ENCODE measurements at places on chromosomes 7 and 10.
A peak's percentile ranks its signal among the peaks of the same experiment; 100 is the strongest.

GRCh38 chr7:20561908-20562307 is 53.6 kb upstream of the ABCB5 start:
- no peak for DNase-seq

- no peak for DNase-seq
These were observed 32.9 kb upstream of the CXCL12 start for GRCh38 chr10:44417761-44418160.

GRCh38 chr7:39667341-39667923 is 44.1 kb downstream of the RALA start:
- DNase-seq, result no peak

DNA sequence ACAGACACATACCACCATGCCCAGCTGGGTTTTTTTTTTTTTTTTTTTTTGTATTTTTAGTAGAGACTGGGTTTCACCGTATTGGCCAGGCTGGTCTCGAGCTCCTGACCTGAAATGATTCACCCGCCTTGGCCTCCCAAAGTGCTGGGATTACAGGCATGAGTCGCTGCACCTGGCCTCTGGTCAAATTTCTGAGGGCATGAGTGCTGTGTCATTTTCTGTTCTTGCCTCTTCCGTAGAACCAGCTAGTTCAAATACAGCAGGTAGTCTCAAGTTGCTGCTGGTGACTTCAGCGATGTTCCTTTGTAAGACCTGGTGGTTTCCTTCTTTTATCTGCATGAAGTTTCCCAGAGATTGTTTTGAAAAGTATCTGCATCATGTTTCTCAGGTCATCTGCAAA is 134.8 kb upstream of the SHH start:
- DNase-seq, result no peak

DNA sequence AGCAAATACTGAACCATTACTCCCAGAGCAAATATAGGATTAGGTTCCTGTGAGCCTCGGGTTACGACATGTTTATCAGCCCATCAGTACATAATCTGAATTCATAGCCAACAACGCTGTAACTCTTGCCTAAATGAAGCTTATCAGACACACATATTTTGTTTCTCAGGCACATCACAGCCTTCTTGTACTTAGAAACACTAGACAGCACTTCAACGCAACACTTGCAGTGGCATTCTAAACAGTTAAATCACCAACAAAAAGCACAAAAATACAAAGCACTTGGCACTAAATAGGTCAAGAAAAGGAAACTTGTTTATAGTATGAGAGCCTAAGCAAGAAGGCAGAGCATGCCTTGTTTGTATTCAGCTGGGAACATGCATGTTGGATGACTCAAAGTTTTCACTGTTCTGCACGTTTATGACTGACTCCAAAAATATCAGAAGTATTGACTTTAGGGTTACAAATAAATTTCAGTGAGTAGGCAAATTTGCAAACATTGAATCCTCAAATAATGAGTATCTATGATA is 75.0 kb downstream of the VPS50 start:
- DNase-seq, result no peak

- no peak for DNase-seq
These were observed 80.3 kb downstream of the MICU1 start for GRCh38 chr10:72545546-72545945.

DNA sequence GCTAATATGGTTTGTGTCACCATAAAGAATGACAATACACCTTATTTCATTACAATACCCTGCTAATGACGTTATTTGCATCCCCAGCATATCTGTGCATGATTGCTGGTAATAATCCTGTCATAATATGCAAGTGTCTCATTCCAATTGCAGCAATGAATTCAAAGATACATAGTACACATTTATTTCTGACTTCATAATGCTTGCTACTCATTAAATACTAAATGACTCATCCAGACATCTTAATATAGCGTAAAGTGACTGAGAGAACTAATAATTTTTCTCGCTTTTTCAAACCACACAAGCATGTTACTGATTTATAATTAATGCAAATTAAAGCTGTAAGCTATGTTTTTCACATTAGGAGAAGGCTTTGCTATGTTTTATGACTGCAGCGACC is 234.7 kb upstream of the MDFIC start:
- DNase-seq, result no peak

- DNase-seq, result no peak
These were observed 482 bp downstream of the CCDC6 start for GRCh38 chr10:59905731-59906416.

DNA sequence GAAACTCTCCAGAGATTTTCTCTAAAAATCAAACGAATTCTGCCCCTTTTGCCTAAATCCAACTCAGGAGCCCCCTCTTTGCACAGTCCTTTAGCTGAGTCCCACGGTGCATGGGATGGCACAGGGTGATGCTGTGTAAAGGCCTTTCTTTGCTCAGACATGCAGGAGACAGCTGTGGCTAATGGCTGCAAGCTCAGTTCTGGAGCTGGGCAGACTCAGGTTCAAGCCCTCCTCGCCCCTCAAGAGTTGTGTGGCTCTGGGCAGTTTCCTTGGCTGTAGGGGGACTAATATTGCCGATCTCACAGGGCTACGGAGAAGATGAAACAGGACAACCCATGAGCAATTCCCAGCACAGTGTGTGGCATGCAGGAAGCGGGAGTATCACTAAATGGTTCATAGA is 42.6 kb downstream of the CLEC2L start:
- DNase-seq, result no peak

- no peak for DNase-seq
These were observed 511.0 kb upstream of the PCDH15 start for GRCh38 chr10:55311848-55312635.

DNA sequence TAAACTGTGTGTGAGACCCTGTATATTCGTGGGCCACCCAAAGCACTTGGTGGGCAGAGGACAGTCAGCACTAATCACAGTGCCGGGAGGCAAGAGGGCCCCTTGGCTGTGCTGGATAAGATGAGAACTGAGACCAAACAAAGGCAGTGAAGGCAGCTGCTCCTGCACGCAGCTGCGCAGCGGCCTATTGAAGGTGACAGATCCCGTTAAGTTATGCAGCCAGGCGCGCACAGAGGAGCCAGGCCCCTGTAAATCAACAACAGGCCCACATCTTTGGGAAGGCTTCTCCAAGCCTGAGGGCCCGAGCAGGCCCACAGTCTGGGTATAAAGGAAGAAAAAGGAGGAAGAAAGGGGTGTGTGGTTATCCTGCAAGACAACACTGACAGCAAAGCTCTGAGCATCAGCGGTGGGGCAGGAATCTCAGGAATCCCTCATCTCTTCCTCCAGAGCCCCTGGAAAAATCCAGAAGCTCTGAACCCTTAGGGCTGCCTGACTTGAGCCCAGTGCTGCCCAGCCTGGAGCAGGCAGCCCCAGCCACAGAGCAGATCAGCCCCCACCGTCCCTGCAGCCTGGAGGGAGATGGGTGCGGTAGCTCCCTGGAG is 154.2 kb downstream of the ARHGAP12 start:
- no peak for DNase-seq

DNA sequence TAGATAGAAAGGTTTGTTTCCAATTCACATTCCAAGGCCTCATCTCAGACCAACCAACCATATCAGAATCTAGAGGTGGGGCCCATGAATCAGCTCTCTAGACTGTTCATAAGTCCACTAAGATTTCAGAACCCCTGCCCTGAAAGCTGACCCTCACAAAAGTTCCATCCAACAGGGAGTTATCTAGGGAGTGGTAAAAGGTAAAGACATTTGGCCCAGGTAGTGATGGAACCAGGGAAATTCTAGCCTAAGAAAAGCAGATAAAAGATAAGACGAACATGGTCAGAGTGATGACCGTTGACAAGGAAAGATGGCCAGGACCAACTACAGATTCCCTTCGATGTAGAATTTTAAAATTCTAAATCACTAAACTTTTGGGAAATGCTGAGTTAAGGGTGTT is 198.0 kb upstream of the NEBL start:
- no peak for DNase-seq

- no peak for DNase-seq
These were observed 226.3 kb upstream of the ZNF32 start for GRCh38 chr10:43874984-43875383.

GRCh38 chr7:64611717-64612116 is 48.8 kb upstream of the ZNF680 start:
- DNase-seq, result no peak

GRCh38 chr10:121833387-121833786 is 94.4 kb downstream of the ATE1 start:
- peak; percentile 4 for DNase-seq

GRCh38 chr7:115477193-115477651 is 553.3 kb downstream of the TFEC start:
- DNase-seq, result no peak

DNA sequence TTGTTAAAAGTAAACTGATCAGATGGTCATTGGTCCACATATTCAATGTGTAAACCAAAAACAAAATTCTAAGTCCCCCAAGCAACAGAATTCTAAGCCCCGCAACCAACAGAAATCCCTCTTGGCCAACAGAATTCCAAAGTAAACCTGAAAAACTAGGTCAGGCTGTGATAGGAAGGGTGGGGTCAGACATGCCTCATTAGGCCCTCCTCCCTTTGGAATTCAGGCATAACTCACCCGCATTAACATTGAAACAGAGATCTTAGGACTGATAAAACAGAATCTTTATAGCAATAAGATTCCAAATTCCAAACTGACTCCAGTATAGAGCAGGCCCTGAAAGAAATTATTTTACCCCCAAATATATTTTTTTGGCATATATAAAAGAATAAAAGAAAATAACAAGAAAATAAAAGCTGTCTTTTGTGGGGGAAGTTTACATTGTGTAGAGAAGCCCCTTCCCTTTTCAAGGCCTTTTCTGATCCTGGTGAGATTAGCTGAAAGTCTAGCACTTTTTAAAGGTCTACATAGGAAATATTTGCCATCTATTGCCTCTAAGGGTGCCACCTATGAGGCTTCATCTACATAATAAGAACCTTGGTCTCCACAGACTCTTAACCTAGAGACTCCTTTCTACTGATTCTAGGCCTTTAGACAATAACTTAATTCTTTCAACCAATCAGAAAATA is 30.5 kb downstream of the GNAT3 start:
- no peak for DNase-seq

- no peak for DNase-seq
These were observed 295.9 kb downstream of the TNS3 start for GRCh38 chr7:47285860-47286491.

DNA sequence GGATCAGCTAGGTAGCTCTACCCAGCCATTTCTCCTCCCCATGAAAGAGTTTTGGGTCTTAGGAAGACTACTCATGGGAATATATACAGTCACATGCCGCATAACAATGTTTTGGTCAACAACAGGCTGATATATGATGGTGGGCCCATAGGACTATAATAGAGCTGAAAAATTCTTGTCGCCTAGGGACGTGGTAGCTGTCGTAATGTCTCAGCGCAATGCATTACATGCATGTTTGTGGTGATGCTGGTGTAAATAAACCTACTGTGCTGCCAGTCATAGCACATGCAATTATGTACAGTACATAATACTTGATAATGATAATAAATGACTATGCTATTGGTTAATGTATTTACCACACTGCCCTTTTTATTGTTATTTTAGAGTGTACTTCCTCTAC is 78.2 kb upstream of the DLX6 start:
- DNase-seq, result no peak

GRCh38 chr10:11715815-11716494 is 26.2 kb upstream of the ECHDC3 start:
- DNase-seq, result no peak

GRCh38 chr10:114869520-114869892 is 47.9 kb downstream of the FHIP2A start:
- no peak for DNase-seq

- no peak for DNase-seq
These were observed 217.8 kb downstream of the PTPRN2 start for GRCh38 chr7:158369866-158370265.

- no peak for DNase-seq
These were observed 44.8 kb downstream of the MALSU1 start for GRCh38 chr7:23343806-23344475.

- no peak for DNase-seq
These were observed 69.7 kb downstream of the ZNF365 start for GRCh38 chr10:62443866-62444265.

DNA sequence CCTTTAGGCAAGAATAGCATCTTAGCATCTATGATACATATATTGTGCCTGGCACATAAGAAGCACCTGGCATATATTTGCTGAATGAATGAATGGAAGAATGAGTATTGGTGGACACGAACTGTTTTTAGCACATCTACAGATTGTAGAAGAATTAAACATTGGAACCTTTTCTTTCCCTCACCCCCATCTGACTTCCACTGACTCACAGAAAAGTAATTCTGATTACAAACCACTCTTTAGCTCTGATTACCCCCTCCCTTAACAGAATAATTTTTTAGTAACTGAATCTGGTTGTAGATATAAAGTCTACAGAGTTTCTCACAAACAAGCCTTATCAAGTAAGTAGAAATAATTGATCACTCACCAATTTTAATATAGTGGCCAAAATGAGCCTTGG is 31.9 kb downstream of the SLC26A4 start:
- DNase-seq, result no peak

Data from CMK (cell line).